ENCODE measurements at places on chromosomes 3 and 15. TPM values are rescaled to one million over a fixed set of nuclear protein-coding genes. Genes with fewer than 3 reads are reported as not detected.

DNA sequence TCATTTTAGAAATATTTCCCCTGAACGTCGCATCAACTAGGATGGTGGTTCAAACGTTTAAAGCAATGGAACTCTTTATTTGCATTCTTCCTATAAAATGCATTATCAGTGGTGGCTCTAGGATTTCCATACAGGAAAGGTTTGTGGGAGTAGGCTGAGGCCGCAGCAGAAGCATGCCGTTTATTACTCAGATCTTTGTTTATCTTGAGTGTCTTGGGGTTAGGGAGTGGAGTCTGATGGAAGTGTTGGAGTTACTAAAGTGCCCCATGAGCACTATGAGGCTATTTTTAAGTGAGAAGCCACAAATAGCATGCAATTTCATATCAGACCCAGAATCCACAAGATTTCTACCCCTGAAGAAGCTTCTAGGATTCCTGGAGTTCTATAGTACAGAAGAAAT, 26.2 kb downstream of the ATOSA start:
- DNase-seq, result peak; percentile 72

GRCh38 chr3:48356419-48356818, 15.6 kb upstream of the FBXW12 start:
- DNase-seq, result no peak

GRCh38 chr3:147797095-147797494, 387.9 kb downstream of the ZIC1 start:
- no peak for DNase-seq

- DNase-seq, result no peak
Measured at GRCh38 chr15:86905625-86906256, 826.1 kb downstream of the AGBL1 start.

DNA sequence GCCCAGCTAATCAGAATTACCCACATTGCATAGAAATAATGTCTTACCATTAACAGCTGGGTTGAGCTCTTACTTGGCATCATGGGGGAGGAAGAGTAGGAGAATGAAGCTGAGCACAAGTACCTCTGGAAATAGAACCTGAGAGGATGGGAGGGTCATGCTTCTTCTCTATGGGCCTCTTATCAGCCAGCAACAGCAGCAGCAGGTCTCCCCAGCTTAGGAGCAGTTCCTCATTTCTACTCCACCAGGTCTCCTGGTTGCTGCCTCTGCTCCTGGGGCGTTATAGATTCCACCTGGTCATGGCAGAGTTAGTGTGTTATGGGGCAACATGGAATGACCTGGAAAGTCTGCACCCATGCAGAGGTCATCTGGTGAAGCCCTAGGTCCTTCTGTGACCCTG, 3.4 kb downstream of the FSD2 start:
- DNase-seq, result no peak

GRCh38 chr3:106299300-106300098, 430.7 kb upstream of the CBLB start:
- DNase-seq, result no peak

GRCh38 chr3:39639344-39640236, 169.8 kb upstream of the MYRIP start:
- peak; percentile 79 for DNase-seq

GRCh38 chr15:29687939-29688505, 134.2 kb downstream of the TJP1 start:
- DNase-seq, result no peak

GRCh38 chr3:178480795-178481194, 55.4 kb upstream of the KCNMB2 start:
- DNase-seq, result no peak

DNA sequence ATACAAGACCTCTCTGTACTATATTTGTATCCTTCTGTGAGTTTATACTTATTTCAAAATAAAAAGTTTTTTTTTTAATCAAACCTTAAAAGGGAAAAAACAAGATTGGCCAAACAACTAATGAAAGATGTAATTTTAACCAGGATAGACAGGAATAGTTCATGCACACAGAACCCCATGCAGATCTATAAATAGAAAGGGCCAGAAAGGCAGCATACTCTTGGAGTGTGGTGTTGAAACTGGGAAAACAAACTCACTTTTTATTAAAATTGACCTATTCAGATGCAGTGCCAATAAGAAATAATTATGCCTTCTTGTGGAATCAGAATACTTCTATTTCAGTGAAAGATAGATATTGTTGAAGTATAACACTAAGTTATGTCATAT, 204.6 kb downstream of the PLCL2 start:
- DNase-seq, result no peak

GRCh38 chr3:18389108-18389733, 35.9 kb downstream of the SATB1 start:
- no peak for DNase-seq

DNA sequence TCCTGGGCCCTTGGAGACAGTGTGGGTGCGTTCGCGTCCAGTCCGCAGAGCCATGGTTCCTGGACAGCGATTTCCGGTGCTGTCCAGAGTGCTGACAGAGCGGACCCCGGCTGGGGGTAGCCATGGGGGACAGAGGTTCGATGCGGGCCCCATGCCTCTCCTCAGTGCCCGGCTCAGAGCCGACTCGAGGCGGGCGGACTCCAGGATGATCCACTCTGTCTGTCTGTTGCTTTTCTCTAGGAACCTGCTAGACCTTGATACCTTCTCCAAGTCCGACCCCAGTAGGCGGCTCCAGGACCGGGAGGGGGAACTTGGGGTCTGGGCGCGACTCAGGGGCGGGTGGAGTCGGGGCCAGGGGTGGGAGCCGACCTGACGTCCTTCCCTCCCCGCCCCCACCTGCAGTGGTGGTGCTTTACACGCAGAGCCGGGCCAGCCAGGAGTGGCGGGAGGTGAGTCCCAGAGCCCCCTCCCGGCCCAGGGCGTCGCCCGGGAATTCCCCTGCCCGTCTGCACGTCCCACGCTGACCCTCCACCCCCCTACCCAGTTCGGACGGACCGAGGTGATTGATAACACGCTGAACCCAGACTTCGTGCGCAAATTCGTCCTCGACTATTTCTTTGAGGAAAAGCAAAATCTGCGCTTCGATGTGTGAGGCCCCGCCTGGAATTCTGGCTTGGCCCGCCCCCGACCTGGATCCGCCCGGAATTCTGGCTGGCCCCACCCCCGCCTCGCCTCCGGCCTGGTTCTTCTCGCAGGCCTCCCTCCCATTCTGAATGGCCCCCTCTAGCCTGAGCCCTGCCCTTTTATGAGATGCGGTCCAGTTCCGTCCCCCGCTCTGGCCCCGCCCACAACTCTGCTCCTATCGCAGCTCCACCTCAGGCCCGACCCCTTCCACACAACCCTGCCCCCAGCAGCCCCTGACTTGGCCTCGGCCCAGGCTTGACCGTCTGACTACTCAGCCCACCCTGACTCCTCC, 1.0 kb downstream of the CPNE9 start:
- DNase-seq, result no peak

GRCh38 chr3:190558796-190559195, 44.9 kb downstream of the IL1RAP start:
- DNase-seq, result no peak

DNA sequence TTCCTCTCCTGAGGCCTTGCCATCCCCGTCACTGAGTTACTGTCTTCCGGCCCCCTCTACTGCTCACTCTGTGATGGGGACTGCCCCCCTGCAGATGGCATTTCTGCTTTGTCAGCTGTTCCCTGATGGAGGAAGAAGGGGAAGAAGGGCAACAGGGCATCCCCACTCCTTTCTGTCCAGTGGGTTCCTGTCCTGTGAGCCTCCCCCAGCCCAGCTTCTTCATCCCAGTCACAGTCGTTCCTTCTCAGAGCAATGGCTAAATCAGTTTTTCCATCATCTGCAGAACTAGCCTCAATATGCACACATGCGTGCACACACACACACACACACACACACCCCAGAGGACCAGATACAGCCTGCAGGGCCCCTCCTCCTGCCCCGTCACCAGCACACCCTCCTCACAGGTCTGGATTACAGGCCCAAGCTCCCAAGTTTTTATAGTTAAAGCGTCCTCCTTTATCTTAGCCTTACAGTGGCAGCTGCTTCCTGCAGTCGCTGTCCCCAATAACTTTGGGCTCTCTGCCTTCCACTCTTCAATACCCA, 21.4 kb downstream of the ALDH1L1 start:
- DNase-seq, result no peak

DNA sequence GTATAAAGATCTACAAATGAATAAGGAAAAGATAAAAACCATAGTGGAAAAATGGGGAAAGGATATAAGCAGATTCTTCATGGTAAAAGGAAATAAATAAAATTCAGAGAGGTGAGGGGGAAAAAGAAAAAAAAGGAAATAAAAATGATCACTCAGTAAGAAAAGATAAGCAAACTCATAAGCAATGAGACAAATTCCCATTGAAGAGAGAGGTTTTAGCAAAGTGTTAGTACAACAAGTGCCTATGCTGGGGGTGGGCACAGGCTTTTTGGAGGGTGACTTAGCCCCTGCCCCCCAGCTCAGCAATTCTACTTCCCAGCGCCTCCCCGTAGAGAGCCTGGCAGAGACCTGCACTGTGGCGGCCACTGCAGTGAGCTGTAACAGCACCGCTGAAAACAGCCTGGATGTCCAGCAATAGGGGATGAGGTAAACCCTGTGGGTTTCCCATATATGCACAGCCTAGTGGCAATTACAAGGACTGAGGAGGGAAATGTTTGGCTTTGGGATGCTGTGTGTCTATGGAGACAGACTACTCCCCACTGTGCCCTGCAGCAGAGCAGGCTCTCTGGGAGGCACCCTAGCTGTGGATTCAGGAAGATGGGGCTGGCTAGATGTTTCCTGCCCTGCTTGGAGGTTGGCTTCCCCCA, 23.7 kb upstream of the SFMBT1 start:
- no peak for DNase-seq

DNA sequence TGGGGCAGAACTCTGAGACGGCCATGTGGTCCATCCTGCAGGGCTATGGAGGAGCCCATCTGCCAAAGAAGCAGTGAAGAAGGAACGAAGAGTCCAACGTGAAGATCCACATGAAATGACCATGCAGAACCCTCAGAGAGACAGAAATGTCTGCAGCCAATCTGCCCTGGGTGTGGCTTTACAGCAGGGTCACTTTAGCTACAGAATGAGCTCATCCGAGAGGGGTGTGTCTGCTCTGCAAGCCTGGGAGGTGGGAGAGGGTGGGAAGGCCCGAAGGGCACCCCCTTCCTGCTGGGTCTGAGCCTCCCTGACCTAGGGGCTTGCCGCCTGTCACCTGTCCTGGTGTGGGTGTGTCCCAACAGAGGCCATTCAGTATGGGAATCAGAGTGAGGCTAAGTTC, 176.3 kb downstream of the ATP10A start:
- no peak for DNase-seq

DNA sequence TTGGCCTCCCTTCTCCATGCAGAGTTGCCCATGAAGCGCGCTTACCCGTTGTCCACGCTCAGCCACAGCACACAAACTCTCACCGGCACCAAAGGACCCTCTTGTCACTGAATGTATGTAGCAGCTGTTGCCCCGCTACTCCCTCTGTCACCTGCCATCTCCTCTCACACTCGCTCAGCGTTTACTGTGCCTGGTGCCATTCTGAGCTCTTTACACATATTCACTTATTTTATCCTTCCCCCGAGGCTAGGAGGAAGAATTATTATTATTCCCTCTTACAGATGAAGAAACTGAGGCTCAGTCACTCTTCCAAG, 41.7 kb upstream of the PRR23E start:
- DNase-seq, result no peak

- no peak for DNase-seq
Measured at GRCh38 chr15:60003243-60004008, 685 bp upstream of the FOXB1 start.

GRCh38 chr3:139559541-139559940, 20.0 kb upstream of the RBP1 start:
- DNase-seq, result no peak

DNA sequence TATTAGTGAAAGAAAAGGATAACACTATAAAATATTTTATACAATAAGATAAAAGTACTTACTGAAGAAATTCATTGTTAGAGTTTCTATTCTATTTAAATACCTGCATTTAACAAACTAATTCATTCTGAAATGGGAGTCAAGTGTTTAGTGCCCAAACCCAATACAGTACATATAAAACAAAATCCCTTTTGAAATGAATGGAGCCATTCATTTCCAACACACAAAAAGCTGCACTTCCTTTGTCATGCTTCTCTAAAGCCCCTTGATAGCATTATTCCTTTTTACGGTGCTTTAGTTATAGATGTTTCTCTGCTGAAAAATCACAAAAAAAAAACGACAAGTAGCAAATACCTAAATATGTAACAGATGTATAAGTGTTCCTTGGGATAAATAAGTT, 596.3 kb downstream of the ZIC1 start:
- DNase-seq, result no peak

DNA sequence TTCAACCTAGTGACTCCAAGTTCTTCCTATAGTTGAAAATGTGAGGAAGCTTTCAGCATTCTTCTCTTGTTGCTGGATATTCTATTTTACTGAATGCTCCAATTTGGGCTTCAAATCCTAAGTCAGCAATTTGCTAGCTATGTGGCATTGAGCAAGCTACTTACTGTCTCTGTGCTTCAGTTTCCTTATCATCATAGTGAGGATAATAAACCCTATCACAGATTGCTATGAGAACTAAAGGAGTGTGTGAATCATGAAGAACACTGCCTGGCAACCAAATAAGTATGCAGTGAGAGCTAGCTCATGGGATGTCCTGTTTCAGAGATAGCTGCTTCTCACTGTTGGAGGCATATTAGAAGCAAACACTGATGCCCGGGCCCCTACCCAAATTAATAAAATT, 163.8 kb upstream of the CDIN1 start:
- DNase-seq, result no peak

GRCh38 chr3:24683090-24683489, 188.4 kb upstream of the THRB start:
- no peak for DNase-seq

- no peak for DNase-seq
Measured at GRCh38 chr3:150331978-150332568, 76.0 kb upstream of the TSC22D2 start.

- no peak for DNase-seq
Measured at GRCh38 chr15:63668601-63669000, 71.4 kb downstream of the FBXL22 start.

WDR93 gene
- 0.05 TPM for polyA plus RNA-seq

HRH1 gene
- 24.6 TPM for polyA plus RNA-seq

RAB6B gene
- 2.3 TPM for polyA plus RNA-seq
